ENCODE measurements at places on chromosomes 1 and 21.

DNA sequence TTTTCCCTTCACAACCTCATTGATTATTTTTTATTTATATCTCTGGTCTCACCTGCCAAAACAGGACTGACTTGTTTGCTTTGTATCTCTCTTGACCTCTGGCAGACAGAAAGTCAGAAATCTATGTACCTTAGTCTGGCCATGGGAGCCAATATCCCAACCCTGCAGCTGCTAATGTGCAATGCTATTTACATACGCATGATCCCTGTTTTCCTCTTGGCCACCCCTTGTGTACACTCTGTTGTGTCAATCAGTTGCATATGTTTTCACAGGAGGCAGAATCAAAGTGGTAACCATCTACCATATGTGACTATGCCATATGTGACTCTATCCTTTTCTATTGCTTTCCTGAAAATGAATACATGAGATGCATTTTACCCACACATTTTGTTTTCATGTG is 688.8 kb downstream of the PLA2G4A start:
- DNase-seq, result no peak

GRCh38 chr1:174761901-174762585 is 237.7 kb upstream of the CACYBP start:
- DNase-seq, result no peak

GRCh38 chr1:220067269-220068204 is 21.2 kb upstream of the EPRS1 start:
- no peak for DNase-seq

DNA sequence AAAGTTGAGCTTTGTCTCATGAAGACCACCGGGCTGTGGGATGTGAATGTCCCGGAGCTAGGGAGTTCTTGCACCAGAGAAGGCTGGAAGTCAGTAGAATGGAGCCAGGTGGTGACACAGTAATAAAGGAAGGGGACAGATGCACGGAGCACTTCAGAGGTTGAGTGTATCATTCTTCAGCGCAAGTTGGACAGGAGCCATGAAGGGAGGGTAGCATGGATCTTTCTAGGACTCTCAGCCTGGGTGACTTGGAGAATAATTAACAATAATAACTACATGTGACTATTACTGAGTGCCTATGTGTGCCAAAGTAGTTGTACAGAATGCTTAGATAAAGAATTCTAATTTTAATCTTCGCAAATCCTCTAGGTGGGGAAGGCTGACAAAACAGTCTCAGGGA is 258.7 kb upstream of the AJAP1 start:
- DNase-seq, result no peak

GRCh38 chr1:206472454-206472853 is 2.2 kb downstream of the IKBKE start:
- no peak for DNase-seq

- DNase-seq, result no peak
These were observed 9.3 kb downstream of the SAMD11 start for GRCh38 chr1:932776-933602.
